ENCODE measurements at places on chromosomes 11 and 22.

DNA sequence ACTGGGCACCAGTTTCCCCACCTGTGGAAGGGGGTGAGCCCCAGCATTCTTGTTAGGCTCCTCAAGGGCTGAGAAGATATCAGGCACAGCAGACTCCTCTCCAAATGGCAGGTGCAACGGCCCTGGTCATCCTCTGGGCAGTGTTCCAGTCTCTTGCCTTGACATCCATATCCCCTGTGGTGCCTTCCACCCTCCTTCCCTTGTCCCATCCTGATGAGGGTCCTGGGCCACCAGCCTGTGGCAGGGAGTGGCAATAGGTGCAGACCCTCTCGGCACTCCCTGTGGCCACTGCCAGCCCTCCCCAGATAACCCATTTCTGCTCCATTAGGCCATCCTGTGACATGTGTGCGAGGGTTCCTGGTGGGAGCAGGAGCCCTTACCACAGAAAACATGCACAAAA lies 78.8 kb upstream of the NECTIN1 start:
- no peak for DNase-seq

DNA sequence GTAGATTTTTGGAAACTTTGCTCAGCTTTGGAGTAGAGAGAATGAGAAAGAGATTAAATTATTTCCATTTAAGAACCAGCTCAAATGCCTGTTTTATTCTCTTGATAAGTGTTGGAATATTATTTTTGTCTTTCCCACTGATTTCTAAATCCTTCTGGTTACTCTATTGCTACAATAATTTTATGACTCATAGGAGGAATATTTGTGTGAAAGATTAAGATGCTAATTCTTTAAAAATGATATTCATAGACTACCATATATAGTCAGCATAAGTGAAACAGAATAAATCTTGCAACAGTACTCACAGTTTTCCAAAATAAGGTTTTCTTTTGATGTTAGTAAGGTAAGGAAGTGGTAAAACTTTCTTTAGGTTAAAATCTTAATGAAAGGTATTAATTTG lies 60.9 kb downstream of the YAP1 start:
- peak; percentile 22 for DNase-seq

DNA sequence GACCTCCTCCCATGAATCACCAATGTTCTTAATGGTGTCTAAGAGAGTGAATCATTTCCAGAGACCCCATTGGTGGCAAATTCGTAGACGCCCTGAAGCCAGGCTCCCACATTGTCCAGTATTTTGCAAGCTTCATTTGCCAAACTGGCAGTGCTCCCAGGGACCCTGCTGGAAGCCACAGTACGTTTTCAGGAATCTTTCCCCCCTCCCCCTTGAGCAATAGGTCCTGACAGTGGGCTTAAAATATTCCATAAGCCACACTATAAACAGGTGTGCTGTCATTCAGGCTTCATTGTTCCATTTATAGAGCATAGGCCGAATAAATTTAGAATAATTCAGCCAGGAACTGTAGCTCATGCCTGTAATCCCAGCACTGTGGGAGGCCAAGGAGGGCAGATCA lies 125.3 kb downstream of the MORC2 start:
- DNase-seq, result no peak

DNA sequence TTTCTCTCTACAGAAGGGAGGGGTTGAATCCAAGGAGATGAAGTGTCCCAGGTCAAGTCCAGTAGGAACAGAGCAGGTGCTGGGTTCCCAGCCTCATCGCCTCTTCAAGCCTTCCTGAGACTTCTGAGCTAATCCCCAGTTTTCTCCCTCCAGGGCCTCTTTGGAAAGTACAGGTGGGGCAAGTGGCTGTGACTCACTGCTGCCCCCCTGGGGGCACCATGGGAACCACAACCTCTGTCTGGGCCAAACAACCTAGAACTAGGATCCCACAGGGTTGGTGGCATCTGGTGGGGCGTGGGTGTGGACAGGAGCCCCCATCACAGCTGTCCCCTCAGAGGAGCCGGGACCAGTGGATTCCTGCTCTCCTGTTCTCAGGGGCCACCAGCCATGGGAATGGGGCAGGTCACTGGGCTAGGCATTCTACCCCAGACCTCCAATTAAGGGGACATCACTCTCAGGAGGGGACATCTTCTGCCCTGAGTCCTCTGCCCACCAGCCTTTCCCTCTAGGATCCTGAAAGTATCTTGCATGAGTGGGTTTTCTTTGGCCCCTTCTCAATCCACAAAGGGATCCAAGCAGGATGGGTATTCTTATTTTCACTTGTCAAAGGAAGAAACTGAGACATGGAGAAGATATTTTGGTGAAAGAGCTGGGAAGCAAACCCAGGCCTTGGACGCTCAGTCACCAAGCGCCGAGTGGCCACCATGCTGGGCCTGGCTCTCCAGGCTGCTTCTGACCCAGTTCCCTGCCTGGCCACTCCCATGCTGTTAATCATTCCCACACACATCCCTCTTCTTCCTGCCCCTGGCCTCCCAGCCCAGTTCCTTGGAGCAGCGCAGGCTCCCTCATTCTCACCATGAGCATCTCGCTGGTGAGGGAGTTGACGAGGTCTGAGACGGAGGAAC lies 23.8 kb downstream of the LRRC10B start:
- peak; percentile 5 for DNase-seq

DNA sequence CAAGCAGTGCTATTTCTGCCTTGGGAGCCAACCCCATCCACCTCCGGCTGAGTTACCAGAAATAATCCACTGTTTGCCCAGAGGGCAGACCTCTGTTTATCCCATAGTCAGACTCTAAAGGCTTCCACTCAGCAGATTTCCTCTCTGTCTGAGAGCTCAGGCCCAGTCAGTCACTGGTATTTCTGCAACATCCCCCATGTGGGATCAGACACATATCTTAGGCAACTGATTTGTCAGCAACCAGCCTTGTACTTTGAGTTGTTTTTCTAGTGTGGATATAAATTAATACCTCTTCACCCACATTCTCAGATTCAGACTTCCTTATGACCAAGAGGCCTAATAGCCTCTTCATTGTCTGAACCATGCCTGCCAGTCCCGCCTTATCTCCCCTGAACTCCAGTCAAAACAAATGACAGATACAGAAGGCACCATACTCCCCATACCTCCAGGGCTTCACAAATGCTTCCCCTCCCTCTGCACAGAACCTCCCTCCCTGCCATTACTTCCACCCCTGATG lies 193.6 kb downstream of the FAM76B start:
- no peak for DNase-seq

- peak; percentile 51 for DNase-seq
Observed at GRCh38 chr11:60924110-60924905, at the start of gene TMEM132A. TMEM132A (plus strand) TSS chr11:60924460; CDS start chr11:60924634, 174 bp downstream.

DNA sequence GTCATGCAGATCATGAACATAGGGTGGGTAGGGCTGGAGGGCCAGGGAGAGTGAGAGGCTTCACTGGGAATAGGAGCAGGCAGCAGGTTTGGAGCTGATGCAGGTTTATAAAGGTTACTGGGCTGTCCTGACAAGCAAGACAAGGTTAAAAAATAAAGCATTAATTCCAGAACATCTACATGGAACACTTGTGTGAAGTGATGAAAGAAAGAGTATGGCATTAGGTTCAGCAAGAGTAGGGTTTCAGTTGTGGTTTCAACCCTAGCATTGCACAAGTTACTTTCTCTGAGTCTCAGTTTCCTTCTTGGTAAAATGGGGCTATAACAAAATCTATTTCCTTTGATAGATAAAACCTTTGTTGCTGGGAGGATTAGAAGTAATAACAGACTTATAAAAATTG lies 114.6 kb upstream of the SESN3 start:
- DNase-seq, result no peak

DNA sequence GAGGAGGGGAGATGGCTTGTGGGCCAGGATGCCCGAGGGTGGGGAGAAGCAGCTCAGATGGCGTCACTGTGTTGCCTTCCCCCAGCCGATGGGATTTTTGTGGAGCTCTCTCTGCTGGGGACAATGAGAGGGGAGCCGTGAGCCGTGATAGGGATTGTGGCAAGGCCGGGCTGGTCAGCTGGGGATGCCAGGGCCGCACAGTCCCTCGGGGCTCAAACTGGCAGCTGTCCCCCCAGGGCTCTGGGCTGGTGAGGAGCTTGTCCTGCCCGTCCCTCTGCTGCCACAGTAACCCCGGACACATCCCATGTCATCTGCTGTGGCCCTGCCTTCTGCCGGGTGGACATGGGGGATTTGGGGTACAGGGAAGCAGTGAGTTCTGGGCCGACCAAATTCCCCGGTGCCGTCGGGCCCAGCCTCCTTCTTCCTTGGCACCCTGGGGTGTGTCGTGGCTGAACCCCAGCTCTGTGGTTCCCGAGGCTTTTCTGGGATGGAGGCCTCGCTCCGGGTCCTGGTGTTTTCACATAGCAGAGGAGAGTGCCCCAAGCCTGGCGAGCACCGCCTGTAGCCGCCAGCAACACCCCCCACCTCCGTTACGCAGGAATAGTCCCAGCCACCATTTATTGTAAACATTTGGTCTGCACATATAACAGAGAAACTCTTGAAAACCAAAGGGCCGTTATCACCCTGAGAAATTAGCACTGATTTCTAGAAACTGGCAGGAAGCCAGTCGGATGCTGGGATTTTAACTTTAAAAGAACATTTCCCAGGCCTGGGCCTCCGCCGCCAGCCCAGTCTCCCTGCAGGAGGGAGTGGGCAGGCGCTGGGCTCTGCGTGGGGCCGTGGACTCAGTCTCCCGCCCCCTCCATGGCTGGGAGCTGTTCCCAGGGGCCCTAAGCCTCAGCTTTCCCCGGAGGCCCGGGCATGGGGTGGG lies 9.9 kb downstream of the BRSK2 start:
- no peak for DNase-seq

DNA sequence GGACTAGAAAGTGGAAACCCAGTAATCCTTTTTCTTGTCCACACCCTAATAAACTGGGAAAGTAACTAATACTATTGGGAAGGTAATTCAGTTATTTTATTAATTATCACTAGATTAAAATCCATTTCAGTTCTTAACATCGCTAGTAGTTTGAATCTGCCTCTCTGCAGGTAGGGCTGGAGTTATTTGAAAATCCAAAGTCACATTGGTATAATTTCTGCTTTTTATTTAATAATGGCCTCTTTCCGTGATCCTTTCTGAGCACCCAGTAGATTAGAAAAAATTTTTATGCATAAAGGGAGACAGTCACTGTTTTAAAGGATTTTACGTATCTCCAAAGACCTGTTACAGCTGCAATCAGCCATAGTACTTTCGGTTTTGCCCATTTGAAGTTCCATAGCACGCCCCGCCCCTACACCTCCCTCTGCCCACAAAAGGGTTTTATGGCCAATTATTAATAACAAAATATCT lies 605 bp upstream of the COPB1 start:
- DNase-seq, result peak; percentile 36

GRCh38 chr11:9017773-9018172 lies 14.0 kb upstream of the NRIP3 start:
- DNase-seq, result no peak

DNA sequence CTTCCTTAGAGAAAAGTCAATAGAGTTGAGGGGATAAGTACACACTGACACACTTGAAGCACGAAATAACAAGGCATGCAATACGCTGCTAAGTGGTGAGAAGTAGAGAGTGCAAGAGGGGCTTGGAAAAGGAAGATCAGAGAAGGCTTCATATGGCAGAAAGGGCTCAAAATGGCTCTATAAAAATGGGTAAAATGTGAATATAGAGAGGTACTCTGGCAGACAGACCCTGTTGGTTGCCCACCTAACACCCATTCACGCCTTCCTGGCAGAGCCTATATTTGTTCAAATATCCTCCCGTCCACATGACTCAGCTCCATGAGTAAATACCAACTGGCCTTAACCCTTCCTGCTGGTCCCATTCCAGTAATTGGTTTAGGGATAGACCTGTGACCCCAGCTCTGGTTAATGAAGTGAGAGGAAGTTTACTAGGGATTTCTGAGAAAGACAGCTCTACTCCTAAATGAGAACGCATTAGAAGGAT lies 38.9 kb upstream of the CCDC34 start:
- no peak for DNase-seq

- DNase-seq, result no peak
Observed at GRCh38 chr22:31329029-31329428, 17.1 kb downstream of the PATZ1 start.

- no peak for DNase-seq
Observed at GRCh38 chr11:11230087-11230486, 123.0 kb downstream of the CSNK2A3 start.

DNA sequence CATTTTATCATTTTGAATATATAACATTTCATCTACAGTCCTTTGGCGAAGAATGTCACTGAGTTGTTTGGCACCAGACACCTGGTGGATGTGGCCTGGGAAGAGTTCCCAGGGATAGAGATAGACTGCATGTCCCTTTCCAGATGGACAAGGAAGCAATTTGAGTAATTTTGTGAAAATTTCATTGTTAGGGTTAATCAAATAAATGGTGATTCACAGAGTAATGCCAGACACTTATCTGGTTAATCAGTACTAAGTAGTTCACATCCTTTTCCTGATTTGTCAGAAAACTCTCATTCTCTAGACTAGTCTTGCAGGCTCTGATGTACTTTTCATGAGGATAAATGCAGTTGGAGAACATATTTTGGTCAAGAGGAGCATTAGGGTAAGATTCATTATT lies 41.6 kb downstream of the NAALAD2 start:
- DNase-seq, result no peak

DNA sequence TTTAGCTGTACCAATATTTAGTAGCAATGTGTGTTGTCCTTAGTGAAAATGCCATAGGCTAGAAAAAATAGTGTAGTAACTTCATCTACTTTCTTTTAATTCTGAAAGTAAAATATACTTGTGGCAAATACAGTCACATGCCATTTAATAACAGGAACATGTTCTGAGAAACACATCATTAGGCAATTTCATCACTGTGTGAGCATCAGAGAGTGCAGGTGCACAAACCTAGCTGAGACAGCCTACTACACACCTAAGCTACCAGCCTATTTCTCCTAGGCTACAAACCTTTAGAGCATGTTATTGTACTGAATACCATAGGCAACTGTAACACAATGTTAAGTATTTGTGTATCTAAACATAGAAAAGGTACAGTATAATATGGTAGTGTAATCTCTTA lies 127.0 kb upstream of the PITPNB start:
- no peak for DNase-seq

DNA sequence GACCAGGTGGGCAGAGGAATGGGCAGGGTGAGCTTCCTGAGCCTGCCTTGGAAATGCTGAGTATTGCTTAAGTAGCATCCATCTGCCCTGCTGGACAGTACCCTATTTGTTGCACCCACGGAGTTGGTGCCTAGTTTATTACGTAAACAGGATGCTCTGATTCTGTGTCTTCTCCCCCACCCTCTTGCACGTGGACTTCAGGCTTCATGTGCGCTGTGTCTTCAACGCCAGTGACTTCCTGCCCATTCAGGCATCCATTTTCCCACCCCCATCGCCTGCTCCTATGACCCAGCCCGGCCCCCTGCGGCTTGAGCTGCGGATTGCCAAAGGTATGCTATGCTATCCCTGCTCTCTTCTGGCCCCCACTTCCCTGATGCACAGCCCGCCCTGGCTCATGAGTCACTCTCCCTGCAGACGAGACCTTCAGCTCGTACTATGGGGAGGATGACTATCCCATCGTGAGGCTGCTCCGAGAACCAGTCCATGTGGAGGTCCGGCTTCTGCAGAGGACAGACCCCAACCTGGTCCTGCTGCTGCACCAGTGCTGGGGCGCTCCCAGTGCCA lies 5.7 kb downstream of the ZP1 start:
- DNase-seq, result peak; percentile 85

Data from RCC 7860 (cell line).